Fibroblast of villous mesenchyme (primary cell): ENCODE measurements at places on chromosomes 12 and 14.
A peak's percentile ranks its signal among the peaks of the same experiment; 100 is the strongest.

- no peak for DNase-seq
These were observed 11.6 kb upstream of the PPP1CC start for GRCh38 chr12:110754101-110754793.

GRCh38 chr12:128820723-128821432, 2.9 kb downstream of the SLC15A4 start:
- DNase-seq = peak; percentile 11

DNA sequence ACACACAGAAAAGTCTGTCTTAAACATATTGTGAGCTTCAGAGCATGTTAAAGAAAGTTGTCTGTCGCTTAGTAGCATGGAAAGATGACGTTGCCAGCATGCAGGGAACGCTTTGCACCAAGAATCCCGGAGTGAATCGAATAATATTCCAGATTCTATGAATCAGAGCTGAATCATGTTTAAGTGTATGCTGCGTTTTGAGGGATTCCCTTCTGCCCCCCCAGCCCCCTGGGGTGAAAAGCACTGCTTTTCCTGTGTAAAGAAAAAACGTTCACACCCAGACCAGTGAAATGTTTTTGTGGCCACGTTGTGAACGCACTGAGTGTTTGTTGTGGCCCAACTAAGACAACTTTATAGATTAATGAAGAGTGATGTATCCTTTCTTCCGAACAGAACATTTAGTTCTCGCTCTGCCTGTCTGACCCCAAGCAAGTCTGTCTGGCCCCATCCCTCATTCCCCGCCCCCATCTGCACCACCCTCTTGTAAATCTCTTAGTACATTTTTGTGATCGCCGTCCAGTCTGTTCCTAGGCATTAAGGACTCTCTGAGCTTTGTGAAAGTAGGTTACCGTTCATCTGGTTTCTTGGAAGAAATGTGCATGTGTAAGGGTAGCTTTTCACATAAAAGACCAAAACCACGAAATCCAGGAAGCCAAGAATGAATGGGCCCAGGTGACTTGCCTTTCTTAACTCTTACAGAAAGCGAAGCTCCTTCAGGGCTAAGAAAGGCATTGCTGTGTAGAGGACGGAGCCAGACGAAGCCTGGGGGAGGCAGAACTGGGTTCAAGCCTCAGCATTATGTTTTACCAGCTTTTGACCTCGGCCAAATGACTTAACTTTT, 103.0 kb downstream of the SAMD4A start:
- peak; percentile 92 for DNase-seq

DNA sequence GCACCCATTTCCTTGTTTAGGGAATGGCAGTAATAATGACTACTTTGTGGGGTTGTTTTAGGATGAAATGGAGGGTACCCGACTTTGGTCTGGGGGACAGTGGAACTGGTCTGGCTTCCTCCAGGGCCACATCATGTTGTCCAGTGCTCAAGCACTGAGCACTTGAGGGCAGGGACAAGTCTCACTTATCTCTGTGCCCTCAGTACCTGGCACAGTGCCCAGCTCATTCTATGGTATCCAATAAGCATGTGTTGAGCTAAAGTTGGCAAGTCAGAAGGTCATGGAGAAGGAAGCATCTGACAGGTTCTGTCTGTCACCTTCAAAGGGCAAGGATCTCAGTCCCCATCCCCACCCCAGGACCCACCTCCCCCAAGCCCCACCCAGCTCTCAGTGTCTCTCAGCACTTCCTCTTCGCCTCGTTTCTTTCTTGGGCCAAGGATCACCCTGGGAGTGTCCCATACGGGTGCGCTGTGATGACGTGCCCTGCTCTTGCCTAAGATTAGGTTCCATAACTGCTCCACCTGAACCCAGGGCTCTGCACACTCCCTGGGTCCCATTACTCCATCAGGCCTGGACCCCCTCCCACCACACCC, 24.3 kb upstream of the TMEM106C start:
- DNase-seq = no peak

GRCh38 chr12:65712260-65713004, 111.9 kb upstream of the HMGA2 start:
- no peak for DNase-seq

- no peak for DNase-seq
These were observed at the start of gene SMOC1 for GRCh38 chr14:69879175-69880043. Gene SMOC1, plus strand, starts transcription at chr14:69879416. Its CDS starts 263 bp downstream, at chr14:69879679.

DNA sequence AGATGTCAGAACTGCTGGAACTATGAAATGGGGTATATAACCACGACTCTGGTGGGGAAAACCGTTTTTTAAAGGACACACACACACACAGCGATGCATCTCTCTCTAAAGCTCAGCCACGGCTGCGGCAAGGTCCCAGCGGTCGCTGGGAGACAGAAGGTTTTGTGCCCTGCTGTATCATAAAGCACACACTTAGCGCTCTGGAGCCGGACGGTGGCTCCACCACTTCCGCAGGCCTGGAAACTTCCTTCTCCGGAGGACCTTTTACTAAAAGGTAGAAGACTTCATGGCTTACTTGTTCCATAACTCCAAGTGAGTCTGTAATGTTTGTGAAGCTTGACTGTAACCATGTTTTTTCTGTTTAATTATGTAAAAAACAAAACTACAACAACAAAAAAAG, 349.3 kb downstream of the DIO2 start:
- DNase-seq = no peak

- DNase-seq = no peak
These were observed 238.6 kb upstream of the CRY1 start for GRCh38 chr12:107331912-107332311.

GRCh38 chr12:52038447-52038846, 12.8 kb upstream of the NR4A1 start:
- DNase-seq = no peak

DNA sequence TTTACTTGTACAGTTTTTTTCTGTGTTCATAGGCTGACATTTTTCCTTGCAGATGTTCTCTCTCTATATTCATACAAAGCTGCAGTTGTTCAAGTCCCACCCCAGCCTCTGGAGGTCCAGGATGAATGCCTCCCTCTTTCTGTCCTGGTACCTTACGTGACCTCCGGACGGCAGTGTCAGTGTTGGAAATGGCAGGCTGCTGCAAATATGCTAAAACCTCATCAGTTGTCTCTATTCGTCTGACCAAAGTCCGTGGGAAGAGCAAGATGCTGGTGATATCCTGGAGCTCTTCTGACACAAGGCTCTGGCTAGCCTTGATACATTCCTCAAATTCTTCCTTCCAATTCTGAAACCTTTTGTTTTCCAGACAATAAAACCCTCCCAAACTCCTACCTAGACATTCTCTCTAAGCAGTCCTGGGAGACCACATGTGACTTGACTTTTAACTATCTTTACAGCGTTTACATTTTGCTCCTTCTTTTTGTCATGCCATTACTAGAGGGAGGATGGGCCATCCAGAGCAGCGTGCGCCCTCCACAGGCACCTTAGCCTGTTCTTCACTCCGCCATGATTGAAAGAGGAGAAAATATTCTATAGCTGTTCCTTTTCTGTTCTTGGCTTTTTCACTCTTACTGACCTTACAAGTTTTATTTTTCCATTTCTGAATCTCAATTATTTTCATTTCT, 143.6 kb downstream of the RGS6 start:
- DNase-seq = no peak

DNA sequence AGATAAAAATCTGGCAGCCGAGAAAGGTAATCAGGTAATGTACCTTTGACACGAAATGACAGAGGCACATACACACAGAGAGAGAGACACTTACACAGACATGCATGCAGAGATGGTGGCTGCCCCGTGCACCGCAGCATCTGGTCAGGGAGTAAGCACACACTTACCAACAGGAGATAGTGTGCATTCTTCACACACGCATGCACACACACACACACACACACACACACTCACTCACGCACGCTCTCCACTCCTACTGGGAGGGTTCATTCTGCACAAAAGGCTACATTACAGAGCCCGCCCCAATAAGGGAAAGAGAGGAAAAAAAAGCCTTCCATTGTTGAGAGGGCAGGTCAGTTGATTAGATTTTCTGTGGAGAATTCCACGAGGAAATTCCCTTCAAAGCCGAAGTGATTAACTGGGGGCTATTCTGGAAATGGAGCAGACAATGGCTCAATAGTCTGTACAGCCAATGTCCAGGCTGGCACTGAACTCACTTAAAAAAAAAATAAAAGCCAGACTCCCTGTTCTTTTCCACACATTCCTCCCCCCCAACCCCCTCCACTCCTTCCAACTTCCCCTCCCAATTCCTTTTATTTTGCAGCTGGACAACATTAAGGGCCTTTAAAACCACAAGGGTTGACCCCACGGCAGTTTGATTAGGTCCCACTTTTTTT, 1.4 kb upstream of the SOX5 start:
- peak; percentile 29 for DNase-seq

- peak; percentile 60 for DNase-seq
These were observed 249.1 kb upstream of the FAR2 start for GRCh38 chr12:28899951-28900350.

GRCh38 chr14:91681118-91681517, 50.8 kb downstream of the CATSPERB start:
- no peak for DNase-seq

- DNase-seq = peak; percentile 76
These were observed 21.3 kb downstream of the HCAR2 start for GRCh38 chr12:122681814-122682213.

DNA sequence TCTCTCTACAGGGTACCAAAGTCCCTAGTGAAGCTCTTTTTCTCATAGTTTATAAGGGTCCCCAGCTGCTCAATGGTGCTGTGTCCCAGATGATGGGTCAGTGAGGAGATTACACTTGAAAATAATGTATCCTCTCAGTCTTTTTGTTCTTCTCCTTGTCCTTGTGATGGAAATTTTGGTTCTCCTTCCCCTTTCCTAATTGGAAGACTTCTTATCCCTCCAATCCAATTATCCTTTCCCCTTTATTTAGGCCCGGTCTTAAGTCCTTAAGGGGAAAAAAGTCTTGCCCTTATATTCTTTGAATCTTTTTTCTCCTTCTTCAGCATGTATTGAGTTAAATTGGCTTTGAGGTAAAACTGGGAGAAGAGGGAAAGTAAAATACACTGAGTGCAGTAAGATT, 126.1 kb upstream of the PTPRQ start:
- no peak for DNase-seq

DNA sequence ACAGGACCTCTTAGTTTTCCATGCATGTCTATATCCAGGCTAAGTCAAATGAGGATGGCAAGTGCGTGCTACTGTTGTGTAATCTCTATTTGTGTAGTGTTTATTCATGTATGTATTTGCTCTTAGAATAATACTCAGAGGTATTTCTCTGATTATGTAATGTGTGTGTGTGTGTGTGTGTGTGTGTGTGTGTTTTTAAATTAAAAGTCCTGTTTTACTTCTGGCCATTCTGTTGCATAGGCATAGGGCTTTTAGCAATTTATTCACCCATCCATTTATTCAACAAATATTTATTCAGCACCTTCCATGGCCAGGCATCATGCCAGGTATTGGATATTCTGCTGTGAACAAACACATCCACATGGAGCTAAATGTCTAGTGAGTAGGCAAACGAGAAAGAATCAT, 63.5 kb downstream of the PELI2 start:
- no peak for DNase-seq

DNA sequence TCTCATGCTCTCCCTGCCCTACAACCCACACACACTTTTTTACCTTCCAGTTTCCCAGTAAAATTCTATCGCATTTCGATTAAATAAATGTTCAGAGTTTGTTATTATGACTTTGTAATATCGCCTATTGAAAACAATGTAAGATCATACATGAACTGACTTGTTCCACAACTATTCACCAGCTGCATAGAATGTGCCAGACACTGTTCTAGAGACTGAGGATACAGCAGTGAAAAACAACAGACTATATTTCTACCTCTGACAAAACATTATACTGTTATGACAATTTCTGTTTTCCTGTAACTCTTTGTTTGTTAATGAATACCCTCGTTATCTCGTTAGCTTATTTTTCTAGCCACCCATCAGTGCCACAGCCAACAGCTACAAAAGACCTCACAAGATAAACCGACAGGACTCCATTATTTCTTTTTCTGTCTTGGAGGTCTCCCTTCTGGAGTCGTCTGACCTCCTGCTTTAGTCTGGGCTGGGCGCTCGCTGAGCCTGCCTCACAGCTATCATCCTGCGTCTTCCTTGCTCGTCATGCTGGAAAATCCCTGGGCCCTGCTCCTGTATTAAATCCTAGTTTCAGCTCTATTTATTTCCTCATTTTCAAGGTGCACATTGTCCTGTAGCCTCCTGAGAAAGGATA, 498.9 kb downstream of the DIO2 start:
- DNase-seq = peak; percentile 23

- no peak for DNase-seq
These were observed 329.7 kb downstream of the TMEM121 start for GRCh38 chr14:105855893-105856675.

DNA sequence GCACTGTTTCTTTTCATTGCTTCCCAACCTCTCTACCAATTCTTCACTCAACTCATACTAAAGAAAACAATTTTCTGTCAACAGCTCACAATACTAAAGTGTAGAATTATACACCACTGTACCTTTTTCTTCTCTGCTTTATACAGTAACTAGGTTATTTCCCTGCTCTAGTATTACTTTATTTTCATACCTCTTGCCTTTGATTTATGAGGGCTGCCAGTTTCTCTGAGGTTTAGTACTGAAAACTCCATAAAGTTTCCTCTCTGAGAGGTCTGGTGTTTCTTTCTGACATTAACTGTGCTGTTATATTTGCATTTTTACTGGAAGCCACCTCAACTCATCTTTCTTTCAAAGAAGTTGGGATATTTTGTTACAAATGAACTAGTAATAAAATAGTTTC, 63.0 kb upstream of the GRIP1 start:
- DNase-seq = no peak

- DNase-seq = no peak
These were observed 2.8 kb upstream of the FRS2 start for GRCh38 chr12:69467366-69467765.

DNA sequence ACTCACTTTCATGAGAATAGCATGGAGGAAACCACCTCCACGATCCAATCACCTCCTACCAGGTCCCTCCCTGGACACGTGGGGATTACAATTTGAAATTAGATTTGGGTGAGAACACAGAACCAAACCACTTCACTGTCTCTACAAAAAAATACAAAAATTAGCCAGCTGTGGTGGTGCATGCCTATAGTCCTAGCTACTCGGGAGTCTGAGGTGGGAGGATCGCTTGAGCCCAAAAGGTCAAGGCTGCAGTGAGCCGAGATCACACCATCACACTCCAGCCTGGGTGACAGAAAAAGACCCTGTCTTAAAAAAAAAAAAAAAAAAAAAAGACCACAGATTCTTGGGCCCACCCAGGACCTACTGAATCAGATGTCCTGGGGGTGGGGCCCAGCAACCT, 28.3 kb downstream of the BRI3BP start:
- DNase-seq = no peak

DNA sequence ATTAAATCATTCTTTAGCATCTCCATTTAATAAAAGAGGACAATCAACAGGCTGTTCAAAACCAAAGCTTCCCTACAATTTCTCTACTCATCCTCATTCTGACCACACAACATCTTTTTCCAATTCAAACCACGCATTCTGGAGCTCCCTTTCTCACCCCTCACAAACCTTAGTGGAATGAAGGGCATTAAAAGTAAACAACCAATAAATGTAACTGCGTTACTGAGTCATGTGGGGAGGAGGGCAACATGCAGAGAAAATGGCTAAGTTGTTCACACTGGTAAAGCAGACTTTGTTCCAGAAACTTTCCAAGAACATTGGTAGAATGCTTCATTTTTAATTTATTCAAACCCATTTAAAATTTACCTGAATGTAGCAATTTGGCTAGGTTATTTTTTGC, 19.6 kb downstream of the SOX5 start:
- DNase-seq = peak; percentile 26

- DNase-seq = no peak
These were observed 49.7 kb downstream of the SYNE2 start for GRCh38 chr14:63902375-63902976.
